ENCODE measurements at places on chromosomes 11 and 22. TPM values are rescaled to one million over a fixed set of nuclear protein-coding genes. Genes with fewer than 3 reads are reported as not detected.

DNA sequence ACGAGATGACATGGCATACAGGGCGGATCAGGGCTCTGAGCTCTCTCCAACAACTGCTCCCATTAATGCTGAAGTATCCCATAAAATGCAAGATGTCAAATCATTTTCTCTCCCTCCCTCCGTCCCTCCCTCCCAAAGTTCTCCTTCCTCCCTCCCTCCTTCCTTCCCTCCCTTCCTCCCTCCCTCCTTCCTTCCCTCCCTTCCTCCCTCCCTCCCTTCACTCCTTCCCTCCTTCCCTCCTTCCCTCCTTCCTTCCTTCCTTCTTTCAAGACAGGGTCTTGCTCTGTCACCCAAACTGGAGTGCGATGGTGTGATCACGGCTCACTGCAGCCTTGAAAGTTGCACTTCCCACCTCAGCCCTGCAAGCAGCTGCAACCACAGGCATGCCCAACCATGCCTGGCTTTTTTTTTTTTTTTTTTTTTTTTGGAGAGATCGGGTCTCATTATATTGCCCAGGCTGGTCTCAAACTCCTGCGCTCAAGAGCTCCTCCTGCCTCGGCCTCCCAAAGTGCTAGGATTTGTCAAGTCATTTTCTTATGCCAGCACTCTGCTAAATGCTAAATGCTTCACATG lies 38.2 kb downstream of the TXN2 start:
- no peak for DNase-seq

- no peak for DNase-seq
Measured at GRCh38 chr11:43278193-43278956, 33.4 kb upstream of the API5 start.

- DNase-seq: no peak
Measured at GRCh38 chr22:23079240-23079768, 9.0 kb downstream of the GNAZ start.

GRCh38 chr11:86761978-86762377 lies 38.4 kb upstream of the PRSS23 start:
- DNase-seq: no peak

DNA sequence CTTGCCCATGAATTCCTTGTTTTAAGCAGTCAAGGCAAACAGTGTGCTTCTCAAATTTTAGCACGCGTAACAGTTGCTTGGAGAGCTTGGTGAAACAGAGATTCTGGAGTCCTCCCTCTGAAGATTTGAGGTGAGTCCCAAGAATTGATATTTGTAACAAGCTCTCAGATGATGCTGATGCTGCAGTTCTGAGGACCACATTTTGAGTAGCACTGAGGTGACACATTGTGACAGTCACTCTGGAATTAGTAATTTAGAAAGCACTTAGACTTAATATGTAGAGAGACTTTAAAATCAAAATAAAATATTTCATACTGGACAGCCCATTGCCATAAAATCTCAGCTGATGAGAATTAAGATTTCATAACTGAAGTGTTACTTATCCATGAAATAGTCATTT lies 38.5 kb downstream of the DNAJC24 start:
- DNase-seq: peak; percentile 1

MUC5AC gene
- not detected for total RNA-seq

HEPHL1 gene
- total RNA-seq: not detected

OR10A2 gene
- total RNA-seq: not detected

- DNase-seq: no peak
Measured at GRCh38 chr11:116701297-116701801, 71.4 kb downstream of the BUD13 start.

HPX gene
- 1.2 TPM for total RNA-seq

CD248 gene
- total RNA-seq: 3.9 TPM

CDCA5 gene
- total RNA-seq: 139 TPM

- DNase-seq: peak; percentile 79
Measured at GRCh38 chr11:62171261-62171723, 18.7 kb upstream of the SCGB1D1 start.

GRCh38 chr11:1476940-1477736 lies 9.4 kb downstream of the MOB2 start:
- no peak for DNase-seq

DNA sequence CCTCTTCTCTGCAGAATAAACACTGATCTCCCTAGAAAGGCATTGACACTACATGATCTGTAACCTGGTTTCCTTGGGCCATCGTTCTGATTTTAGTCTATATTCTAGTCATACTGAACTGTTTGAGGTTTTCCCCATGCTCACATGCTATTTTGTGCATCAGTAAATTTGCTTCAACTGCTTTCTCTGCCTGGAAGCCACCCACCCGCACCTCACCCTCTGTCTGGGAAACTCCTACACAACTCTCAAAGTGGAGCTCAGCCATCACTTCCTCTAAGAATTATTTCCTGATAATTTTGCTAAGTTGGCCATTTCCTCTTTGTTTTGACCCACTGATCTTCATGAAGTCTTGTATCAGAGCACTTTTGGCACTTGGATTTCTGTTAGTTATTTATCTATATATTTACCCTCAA lies 36.1 kb downstream of the MMP20 start:
- DNase-seq: peak; percentile 51

GRCh38 chr11:73321604-73322381 lies 13.7 kb downstream of the ARHGEF17 start:
- DNase-seq: no peak

USH1C gene
- total RNA-seq: not detected

RASSF10 gene
- total RNA-seq: 0.09 TPM

DNA sequence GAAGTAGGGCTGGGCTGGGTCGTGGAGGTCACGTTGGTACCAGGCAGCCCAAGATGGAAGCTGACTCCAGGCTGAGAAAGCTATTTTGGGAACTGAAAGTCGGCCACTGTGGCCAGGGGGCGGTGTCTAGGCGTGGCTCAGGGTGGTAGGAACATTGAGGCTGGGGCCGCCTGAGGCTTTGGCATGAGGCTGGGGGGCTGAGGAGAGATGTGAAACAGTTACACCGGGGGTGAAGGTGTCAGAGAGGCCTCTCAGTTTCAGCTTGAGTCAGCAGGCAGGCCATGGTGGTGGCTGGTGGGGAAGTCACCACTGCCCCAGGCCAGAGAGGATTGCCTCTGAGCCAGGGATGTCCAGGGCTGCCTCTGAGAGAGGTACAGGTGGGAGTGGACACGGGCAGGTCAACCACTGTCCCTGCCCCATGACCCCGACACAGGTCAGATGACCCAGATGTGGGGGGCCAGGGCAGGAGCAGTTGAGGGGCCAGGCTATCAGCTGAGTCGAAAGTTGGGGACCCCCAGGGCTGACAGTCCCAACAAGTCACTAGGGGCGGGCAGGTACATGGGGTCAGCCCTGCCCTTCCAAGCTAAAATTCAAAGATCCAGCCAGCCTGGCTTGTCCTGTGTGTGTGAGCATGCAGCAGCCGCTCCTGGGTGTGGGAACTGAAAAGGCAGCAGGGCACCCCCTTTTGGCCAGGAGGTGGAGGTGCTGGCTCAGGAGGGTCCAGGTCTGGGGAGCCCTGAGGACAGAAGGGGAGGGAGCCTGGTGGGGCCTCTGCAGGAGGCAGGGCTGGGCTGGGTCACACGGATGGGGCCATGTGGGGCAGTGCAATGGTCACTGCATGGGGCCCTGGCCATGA lies 7.2 kb downstream of the KCNK7 start:
- DNase-seq: peak; percentile 90

DNA sequence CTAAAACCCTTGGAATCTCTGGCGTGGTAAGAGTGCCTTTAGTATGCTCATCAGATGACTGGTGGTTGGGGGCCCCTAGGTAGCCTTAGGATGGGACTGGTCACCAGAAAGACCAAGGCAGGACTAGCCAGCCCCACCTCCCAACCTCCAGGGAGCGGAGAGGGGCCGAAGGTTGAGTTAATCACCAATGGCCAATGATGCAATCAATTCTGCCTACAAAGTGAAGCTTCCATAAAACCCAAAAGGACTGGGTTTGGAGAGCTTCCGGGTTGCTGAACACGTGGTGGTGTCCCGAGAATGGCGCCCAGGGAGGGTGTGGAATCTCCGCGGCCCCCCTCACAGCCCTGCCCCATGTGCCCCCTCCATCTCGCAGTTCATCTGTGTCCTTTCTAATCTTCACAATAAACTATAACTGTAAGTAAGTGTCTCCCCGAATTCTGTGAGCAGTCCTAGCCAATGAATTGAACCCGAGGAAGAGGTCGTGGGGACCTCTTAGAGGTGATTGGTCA lies 66.4 kb upstream of the SLC22A12 start:
- DNase-seq: no peak

CCDC73 gene
- not detected for total RNA-seq

- peak; percentile 2 for DNase-seq
Measured at GRCh38 chr11:128776069-128776423, 82.2 kb downstream of the FLI1 start.

GRCh38 chr11:103994094-103994493 lies 42.3 kb upstream of the DDI1 start:
- DNase-seq: no peak

DNA sequence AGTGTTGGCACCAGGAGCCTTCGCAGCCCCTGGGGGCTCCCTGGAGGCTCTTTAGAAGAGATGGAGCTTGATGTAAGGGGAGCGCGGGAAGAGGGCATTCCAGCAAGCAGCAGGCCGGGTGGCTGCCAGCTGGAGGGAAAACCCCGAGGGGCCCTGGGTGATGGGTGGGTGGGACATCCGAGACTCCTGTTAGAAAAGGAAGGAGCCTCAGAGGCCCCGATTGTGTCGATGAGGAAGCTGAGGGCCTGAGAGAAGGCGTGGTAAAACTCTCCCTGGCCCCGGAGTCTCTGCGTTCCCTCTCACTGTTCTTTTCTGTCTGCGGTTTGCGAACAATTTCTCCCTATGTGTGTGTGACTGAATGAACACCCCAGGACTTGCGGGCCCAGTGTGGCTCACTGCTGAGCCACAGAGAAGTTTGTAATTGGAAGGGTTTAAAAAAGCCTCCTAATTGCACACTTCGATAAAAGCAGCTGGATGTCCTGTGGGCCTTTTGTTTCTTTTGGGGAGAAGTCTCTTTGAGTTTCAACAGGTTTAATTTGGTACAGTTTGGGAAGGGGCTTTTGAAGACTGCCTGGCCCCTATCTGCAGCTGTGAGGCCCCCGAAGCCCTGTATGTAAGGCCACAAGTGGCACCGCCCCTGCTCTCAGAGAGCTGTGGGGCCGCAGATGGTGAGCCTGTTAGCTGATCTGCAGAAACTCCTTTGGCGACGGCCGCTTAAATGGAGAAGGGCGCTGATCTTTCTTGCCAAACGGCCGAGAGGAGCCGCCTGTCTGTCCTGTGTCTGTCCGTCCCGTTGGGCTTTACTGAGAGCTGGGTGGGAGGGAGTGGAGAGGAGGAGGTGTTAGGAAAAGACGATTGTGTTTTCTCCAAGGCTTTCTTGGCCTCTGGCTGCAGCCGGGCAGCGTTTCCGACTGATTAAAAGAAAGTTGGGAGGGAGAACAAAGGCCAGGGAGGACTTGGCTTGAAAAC lies 2.0 kb downstream of the FBLN1 start:
- no peak for DNase-seq

DNA sequence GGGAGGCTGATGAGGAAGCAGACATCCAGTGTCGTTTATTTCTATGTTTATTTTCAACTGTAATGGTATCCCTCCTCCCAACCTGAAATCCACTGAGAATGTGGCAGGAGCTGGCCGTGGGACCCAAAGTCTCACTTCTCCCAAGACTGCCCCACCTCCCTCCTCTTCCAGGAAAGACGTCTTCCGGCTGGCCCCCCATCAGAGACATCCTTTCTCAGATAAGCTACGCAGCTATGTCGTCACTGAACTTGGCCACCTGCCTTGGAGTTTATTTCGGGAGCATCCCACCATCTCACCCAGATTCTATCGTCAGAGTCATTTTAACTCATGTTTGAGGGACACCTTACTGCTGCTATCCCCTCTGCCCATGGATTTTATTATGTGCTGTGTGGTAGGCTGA lies 13.9 kb downstream of the TMEM184B start:
- DNase-seq: no peak

DNA sequence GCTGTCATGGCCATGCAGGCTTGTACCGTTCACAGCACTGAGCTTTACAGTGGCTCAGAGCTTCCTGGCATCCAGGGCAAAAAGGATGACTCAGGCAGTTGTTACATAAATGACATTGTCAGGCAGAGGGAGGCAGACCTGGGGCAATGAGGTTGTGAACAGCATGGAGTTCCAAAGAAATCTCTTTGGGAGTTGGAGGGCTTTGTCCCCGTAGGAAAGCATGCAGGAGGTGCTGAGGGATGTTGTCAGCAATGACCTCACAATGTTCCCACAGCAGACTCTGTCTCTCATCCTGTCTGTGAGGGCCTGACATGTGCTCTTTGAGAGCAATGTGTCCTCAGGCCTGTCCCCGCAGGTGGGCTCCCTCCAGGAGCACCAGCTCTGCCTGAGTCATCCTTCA lies 25.9 kb upstream of the PDE2A start:
- no peak for DNase-seq

DNA sequence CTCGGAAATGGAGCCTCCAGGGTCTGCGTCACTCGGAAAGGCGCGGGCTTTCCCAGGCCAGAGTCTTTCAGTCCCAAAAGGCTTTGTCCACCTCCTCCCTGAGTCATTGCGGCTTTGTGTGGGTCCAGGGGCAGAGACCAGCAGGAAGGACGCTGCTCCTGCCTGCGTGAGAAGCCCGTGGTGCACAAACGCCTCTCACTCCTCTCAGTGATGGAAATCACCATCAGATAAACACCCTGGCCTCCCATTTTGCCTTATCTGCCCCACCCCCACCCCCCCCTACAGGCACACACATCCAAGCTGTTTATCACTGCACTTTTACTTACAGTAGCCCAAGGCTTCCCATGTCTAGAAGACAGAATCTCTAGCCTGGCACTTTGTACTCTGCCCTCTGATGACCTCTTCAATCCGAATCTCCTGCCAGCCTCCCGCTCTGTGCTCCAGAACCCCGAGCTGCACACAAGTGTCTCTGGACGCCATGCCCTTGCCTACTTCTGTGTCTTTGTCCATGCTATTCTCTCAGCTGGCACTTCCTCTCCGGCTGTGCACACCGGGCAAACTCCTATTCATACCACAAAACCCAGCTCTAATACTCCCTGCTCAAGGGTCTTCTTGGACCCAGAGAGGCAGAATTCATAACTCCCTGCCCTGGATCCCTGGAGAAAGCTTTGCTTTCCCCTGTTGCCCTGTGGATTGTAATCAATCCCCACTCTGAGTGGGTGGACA lies 954.6 kb downstream of the TBC1D22A start:
- DNase-seq: no peak

DNA sequence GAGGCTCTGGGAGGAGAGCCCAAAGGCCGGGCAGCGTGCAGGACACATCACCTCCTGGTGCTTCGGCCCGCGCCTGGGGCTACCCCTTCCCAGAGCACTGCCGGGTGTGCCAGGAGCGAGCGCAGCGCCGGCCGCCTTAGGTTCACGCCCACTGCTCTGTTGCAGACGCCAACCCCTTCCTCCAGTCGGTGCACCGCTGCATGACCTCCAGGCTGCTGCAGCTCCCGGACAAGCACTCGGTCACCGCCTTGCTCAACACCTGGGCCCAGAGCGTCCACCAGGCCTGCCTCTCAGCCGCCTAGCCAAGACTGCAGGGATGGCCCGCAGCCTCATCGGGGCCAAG lies 79.0 kb downstream of the MED15 start:
- no peak for DNase-seq

DNA sequence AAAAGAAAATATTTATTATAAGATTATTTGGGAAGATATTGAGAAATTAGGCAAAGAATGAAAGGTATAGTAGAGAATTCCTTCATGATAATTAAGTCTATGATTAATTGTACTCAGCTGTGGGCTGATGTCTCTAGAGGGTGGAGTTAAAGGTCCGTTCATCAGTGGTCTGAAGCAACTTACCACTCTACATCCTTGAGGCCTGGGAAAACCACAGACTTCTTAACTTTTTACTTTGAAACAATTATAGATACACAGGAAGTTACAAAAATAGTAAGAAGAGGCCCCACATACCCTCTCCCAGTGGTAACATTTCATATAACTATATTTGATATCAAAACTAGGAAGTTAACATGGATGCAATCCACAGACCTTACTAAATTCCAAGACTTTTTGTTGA lies 167.0 kb upstream of the NECTIN1 start:
- DNase-seq: no peak

KDM4E gene
- not detected for total RNA-seq
